ENCODE measurements at places on chromosomes 6 and 20.
A peak's percentile ranks its signal among the peaks of the same experiment; 100 is the strongest.

GRCh38 chr6:70136996-70137395, 165.9 kb downstream of the COL9A1 start:
- DNase-seq = no peak

DNA sequence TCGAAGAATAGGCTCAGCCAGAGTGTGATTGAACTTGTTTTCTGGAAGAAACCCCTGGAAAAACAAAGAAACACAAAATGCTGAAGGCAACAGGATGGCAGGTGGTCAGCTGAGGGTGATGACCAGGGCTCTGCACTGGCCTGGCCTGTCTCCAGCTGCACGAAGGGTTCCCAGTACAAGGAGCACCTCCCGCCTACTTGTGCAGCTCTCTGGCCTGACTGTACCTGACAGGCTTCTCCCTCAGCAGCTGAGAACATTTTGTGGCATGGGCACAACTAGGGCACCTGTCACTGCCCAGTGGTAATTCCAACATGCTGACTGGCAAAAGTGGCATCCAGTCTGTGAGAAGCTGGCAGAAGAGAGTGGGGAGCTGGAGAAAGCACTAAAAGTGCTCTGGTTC, 38.8 kb upstream of the EMILIN3 start:
- no peak for DNase-seq

DNA sequence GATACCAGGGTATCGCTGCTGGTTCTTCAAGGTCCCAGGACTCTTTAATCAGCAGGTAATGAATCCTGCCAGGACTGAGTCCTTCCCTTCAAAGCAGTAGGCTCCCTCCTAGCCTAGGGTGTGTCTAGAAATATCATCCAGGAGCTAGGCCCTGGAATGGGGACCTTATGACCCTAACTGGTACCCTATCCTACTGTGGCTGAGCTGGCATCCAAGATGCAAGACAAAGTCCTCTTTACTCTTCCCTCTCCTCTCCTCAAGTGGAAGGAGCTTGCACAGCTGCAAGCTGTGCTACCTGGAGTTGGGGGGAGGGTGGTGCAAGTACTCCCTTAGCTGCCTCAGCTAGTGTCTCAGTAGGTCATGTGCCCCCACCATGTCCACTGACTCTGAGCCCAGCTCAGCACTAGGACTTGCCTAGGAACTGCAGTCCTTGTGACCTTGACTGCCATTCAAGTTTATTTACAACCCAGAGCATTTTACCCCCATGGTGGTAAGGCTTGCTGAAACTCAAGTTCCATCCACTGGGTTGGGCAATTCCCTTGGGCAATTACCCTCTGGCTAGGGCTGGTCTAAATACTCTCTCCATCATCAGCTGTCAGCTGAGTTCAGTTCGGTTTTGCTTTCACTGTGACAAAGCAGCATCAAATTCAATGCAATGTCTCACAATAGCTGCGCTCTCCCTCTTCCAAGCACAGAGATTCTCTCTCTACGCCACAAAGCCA, 48.4 kb upstream of the TOP1 start:
- no peak for DNase-seq

DNA sequence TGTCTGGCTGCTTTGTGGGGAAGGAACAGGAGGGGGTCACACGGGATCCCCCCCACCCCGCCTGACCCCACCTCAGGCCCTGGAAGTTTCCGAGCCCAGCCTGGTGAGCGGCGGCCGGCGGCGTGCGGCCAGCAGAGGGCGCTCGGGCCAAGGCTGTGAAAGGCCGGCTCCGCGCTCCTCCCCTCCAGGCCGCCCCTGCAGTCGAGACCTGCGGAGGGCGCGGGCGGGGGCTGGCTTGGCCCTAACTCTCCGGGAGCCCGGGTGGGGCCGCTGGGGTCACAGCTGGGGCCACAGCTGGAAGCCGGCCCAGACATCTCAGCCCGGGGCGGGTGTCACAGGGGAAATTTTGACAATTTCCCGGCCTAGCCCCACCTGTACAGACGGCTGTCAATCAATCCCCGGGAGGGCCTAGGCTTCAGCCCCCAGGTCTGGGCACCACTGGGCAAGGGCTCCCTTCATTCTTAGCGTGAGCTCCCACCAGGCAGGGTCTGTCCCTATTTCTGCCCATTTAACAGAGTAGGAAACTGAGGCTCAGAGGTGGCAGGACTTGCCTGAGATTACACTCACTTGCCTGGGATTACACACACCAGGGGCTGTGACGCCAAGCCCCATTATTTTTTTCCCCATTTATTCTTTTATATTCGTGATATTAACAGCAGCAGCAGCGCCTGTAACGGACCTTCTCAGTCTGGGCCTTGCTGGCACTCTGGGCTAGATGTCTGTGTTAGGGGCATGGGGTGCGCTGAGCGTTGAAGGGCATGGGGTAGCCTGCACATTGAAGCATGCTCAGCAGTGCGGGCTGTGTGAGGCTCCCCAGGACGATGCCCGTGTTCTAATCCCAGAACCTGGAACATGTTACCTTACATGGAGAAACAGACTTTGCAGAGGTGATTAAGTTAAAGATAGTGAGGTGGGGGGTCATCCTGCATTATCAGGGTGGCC, 23.0 kb downstream of the ZBP1 start:
- peak; percentile 72 for DNase-seq

- DNase-seq = no peak
Observed at GRCh38 chr6:165893431-165893830, 230.4 kb upstream of the PDE10A start.

- no peak for DNase-seq
Observed at GRCh38 chr20:11403711-11404110, 514.0 kb upstream of the BTBD3 start.

DNA sequence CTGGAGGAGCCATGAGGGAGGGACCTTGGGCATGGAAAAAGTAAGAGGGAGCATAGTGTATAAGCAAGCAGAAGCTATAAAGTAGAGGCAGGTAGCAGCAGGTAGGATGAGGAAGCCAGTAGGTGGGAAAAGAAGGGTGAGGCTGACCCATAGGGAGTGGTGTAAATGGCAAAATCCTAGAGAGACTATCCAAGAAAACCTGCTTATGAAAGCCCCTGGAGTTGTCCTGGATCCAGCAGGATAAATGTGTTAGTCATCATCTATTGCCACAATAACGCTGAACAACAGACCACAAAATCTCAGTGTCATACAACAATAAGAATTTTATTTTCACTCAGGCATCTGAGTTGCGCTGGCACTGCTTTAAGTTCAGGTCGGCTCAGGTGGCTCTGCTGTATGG, 30.2 kb downstream of the CHD6 start:
- no peak for DNase-seq

DNA sequence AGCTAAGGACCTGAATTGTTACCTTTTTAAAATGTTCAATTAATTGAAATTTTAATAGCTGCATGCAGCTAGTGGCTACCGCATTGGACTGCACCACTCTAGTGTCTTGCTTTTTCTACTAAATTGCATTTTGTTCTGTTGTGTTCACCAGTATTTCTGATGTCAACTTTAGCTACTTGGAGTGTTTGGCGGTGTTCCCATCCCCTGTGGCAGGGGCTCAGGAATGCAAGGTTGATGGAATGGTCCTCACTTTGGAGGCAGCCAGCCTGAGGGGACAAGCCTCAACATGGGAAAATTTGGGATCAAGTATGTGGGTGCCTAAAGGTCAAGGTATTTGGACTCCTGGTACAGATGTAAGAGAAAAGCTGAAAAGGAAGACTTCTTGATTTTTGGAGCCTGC, 230.1 kb upstream of the PRND start:
- DNase-seq = no peak

Measured in activated CD4-positive, alpha-beta memory T cell treated with anti-CD3 and anti-CD28 coated beads, Interleukin-2, amount 10 ng/mL, durations not matched to agents 7 days and 5 days (primary cell).